ENCODE measurements at places on chromosomes 2 and 18. TPM values are rescaled to one million over a fixed set of nuclear protein-coding genes. Genes with fewer than 3 reads are reported as not detected.

GALNT5 gene
- total RNA-seq: not detected

CAPN14 gene
- 1.1 TPM for total RNA-seq

DNA sequence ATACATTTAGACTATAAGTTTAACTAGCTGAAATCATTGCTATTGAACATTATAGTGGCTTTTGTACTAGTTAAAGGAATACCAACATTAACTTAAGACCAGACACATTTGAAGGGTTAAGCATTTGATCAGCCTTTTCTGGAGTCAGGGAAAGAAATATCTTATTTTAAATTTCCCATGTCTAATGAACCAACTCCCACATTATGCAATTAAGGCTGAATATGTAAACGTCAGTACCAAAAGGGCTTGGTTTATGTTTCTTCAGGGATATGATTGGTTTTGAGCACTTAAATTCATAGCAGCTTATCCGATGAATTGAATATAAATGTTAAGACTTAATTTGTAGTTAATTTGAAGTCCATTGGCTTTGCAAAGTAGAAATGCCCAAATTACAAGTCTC is 344.5 kb downstream of the KIAA1328 start:
- DNase-seq: no peak

CCDC68 gene
- total RNA-seq: not detected

RPE gene
- total RNA-seq: 43.9 TPM

PTPN18 gene
- 24.7 TPM for total RNA-seq

DNA sequence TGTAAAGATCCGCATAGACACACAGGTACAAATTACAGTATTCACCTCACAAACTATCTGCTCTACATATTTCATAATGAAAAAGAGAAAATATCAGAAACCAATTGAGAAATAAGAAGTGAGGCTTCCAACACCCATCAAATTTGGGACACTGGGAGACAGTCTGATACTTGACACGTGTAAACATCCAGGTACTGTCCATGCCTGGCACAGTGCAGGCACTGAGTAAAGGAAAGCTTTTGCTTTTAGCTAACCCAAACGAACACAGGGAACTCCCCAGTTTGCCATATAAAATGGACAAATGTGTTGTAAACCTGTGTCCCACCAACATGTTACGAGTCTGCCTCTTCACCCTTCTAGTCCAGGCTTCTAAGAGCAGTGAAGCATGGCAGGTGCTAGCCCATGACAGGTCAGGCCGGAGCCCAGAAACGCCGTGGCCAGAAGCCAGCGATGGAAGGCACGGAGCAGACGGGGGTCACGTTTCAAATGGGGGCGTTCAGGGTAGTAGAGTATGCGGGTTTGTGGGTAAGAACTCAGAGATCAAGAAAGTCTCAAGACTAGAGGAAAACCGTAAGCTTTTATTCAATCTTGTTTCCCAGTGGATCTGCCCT is 27.0 kb downstream of the CDH2 start:
- no peak for DNase-seq

DNA sequence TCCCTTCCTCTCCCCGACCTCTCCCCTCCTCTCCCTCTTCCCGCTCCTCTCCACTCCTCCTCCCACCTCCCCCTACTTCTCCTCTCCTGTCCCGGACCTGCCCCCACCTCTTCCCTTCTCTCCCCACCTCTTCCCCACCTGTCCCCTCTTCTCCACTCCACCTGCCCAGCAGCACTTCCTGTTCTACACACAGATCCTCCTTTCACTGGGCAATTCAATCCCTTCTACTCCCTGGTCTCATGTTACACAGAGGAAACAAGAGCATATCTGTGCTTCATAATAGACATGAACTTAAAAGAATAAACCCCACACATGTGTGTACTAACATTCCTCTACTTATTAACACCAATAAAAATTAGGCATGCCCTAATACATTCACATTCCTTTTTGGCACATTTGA is 34.8 kb downstream of the TIMM21 start:
- no peak for DNase-seq

DNA sequence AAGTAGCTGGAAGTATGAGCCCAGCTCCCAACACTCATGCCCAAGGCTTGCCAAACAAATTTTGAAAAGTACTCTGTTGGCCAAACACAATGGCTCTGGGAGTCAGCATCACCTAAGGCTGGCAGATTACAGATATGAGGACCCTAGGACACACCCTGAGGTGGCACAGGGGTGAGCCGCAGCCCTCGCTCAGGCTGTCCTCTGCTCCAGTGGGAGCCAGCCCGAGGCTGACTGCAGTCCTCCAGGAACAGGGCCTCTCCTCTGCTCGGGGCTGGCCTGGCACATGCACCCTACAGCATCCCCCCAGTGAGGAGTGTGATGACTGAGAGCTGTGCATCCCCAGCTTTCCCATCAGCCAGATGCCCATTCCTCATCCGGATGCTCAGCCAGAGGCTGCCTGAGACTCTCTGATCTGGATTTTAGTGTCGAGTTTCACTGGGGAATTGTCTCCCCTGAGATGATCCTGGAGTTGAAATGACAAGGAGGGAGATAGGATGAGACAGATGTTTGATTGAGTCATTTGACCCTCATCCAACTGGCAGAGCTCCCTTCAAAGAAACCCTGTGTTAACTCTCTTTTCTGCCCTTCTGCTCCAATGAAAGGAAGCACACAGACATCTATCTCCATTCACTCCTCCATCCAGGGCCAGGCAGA is 269.3 kb upstream of the NCKAP5 start:
- DNase-seq: no peak

ITPRIPL1 gene
- 13.4 TPM for total RNA-seq

STPG4 gene
- total RNA-seq: 0.27 TPM

- DNase-seq: peak; percentile 22
These were observed 21.1 kb upstream of the CHMP3 start for GRCh38 chr2:86584151-86584913.

- no peak for DNase-seq
These were observed 17.1 kb upstream of the NFE2L2 start for GRCh38 chr2:177281400-177282180.

PGAP1 gene
- 33.3 TPM for total RNA-seq

DNA sequence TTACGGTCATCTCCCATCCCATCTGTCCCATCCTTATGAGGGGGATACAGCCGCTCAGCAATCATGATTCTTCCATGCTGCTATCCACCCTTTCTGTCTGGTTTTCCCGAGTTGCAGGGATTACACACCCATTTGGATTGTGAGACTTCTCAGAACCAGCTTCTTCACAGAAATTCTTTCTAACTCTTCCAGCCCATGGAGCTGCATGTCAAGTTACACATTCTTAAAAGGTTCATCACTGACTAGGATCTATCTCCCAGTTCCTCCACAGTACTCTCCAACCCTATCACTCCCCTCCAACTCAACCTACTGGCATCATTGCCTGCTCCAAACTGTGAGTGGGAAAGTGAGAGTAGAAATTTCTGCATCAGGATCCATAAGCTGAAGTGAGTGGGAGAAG is 558.2 kb upstream of the TNP1 start:
- DNase-seq: no peak

DNA sequence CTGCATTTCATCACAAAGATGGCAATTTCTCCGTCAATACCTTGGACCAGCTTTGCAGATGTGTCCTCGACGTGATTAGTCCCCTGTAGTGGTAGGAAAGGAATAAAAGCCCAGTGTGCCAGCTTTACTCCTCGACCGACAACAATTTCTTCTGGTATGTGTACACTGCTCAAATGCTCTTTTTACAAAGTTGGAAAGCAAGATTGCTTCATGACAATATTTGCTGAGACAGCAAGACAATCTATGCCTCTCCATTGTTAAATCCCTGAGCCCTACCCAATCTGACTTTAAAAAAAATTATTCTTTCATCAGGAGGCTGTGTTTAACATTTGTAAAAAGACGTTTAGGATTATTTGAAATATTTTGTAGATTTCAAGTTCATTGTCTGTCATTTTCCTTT is 27.6 kb upstream of the ZEB2 start:
- no peak for DNase-seq

DNA sequence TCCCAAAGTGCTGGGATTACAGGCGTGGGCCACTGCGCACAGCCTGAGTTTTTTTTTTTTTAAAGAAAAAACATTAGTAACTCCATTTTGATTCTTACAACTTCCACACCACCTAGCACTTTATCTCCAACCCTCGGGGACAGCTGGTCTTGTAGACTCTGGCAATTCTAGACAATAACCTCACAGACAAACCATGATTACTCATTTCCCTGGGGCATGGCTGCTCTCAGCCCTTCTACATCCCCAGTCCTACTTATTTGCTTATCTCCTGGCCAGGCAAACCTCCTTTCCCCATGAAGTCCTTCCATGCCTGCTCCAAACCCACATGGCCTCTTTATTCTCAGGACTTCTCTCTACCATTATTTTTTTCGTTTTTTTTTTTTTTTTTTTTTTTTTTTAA is 91.1 kb downstream of the ACTR3 start:
- no peak for DNase-seq

DNA sequence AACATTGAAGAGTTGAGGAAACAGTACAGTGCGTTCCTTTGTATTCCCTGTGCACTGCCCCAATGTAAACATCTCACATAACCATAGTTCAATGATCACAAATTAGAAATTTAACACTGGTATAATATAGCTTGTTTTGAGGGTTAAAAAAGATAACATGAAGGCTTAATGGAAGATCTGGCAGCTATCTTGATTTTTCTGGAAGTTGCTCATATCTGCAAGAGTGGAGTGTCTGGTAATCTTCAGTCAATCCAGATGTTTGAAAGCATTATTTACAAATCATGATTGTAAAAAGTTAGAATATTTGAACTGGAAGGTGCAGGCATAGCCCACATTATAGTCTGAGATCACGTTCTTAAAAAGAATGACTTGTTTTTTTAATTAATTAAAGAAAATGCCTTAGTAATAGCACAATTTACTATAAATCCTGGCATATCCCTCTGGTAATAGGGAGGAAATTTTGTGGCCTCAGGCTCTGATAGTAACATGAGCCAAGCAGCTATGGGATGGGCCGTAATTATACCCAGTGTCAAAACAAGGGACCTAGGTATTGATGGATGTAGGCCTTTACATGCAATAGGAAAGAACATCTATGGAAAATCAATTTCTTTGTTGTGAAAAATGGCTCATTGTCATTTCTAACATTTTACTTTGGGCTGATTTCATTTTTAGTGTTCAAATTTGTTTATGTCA is 418.0 kb downstream of the THSD7B start:
- DNase-seq: no peak

GRCh38 chr2:240597054-240597418 is 10.5 kb downstream of the CAPN10 start:
- no peak for DNase-seq

GRCh38 chr2:181440344-181440743 is 16.8 kb upstream of the ITGA4 start:
- DNase-seq: no peak

- peak; percentile 45 for DNase-seq
These were observed 46.6 kb upstream of the ZBTB7C start for GRCh38 chr18:48455555-48456478.

REG3G gene
- total RNA-seq: not detected

- no peak for DNase-seq
These were observed 616 bp upstream of the RBMS1 start for GRCh38 chr2:160494201-160494644.

DNA sequence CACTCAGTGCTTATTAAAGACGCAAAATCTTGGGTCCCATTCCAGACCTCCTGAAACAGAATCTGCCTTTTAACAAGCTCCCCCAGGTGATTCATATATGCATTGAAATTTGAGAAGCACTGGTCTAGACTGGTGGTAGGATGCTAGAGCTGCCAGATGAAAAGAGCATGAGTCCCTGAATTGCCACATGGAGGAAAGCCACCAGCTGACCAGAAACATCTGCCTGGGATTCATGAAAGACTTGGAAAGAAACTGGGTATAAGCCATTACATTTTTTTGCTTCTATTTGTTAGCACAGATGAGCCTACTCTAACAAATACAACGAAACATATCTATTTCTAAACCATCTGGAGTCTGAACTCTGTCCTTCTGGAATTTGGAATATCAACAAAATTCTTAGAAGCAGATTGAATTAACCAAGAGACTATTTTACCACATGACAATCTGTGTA is 228.9 kb downstream of the RBM43 start:
- no peak for DNase-seq

SLC5A7 gene
- not detected for total RNA-seq

DNA sequence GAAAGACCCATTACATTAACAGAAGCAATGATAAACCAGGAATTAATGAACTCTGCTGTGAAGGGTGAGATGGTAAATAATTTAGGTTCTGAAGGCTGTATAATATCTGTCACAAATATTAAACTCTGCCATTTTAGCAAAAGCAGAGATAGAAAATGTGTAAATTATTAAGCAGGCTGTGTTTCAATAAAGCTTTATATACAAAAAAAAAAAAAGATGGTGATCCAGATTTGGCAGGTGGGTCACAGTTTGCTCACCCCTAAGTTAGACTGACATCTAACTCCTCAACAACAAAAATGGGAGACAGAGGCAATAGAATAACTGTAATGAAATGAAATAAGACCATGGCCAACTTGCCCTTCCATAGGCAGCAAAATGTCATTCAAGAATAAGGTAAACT is 157.3 kb upstream of the FANCL start:
- no peak for DNase-seq

ZC3H15 gene
- 93.3 TPM for total RNA-seq

DTNB gene
- 27.2 TPM for total RNA-seq

- peak; percentile 47 for DNase-seq
These were observed 15.9 kb downstream of the C2orf74 start for GRCh38 chr2:61177727-61178549.

DNA sequence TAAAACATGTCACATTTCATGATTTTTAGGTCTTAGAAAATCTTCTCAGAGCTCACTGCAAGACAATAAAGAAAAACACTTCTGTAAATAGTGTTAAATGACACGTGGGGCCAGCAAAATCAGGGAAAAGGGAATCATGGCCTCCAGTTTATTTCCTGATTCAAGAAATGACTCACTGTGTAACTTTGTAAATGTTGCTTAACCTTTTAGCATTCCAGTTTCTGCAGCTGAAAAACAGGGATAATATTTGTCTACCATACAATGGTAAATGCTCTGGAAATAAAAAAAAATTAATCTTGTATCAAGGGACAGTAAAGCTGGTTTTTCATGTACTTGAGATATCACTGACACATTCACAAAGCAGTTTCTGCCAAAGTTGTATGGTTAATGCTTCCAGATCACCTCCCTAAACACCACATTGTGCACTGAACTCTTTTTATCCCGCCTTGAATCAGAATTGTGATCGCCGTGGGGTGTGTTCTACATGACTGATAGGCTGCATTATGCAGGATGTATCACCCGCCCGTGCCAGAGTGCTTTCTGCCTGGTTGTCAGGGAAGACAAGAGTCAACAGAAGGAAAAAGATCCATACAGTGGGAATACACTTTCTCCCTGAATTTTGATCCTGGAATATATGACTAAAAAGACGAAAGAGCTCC is 238.8 kb downstream of the IKZF2 start:
- DNase-seq: no peak

- no peak for DNase-seq
These were observed 409.9 kb downstream of the SETBP1 start for GRCh38 chr18:45090526-45091140.

- no peak for DNase-seq
These were observed 86.3 kb downstream of the SEMA4F start for GRCh38 chr2:74740395-74740740.

FAM210A gene
- 20.2 TPM for total RNA-seq

TXNDC2 gene
- not detected for total RNA-seq

GRCh38 chr2:103355287-103355686 is 593.5 kb downstream of the TMEM182 start:
- DNase-seq: no peak

TNFAIP6 gene
- not detected for total RNA-seq

- no peak for DNase-seq
These were observed 260.9 kb downstream of the CYRIA start for GRCh38 chr2:16404551-16405300.

COBLL1 gene
- total RNA-seq: not detected

- DNase-seq: no peak
These were observed 89.3 kb downstream of the SPP2 start for GRCh38 chr2:234139755-234140154.

ALPG gene
- total RNA-seq: not detected
